ENCODE measurements at places on chromosomes 2 and 18.

DNA sequence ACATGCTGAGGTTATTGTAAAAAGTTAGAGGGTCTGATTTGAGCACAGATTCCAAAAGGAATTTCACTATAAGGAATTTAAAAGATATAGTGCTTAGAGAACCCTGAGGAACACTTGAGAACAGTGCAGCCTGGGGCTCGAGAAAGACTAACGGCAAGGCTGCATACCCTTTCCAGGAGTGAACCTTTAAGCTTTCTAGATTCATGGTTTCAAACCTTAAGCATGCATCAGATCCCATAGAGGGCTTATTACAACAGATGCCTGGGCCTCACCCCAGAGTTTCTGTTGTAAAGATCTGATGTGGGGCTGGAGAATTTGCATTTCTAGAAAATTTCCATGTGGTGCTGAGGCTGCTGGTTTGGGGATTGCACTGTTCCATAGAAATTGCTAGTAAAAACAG lies 90.5 kb upstream of the IL1R2 start:
- no peak for DNase-seq

GRCh38 chr2:169285531-169286235 lies 76.7 kb downstream of the LRP2 start:
- DNase-seq, result no peak

DNA sequence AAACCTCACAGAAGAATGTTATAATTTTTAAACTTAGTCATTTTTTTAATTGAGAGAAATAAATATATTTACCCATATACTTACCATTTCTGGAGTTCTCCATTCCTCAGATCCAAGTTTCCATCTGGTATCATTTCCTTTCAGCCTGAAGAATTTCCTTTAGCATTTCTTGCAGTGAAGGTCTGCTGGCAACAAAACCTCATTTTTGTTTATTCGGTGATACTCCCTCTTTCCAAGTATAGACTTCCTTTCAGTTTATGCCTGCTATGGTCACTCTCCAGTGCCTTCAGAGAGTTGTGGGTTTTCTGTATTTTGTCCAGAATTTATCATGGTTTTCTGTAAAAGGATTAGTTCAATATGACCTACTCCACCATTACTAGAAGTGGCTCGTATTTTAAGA lies 17.0 kb downstream of the WDPCP start:
- no peak for DNase-seq

GRCh38 chr2:133316557-133316956 lies 251.7 kb downstream of the NCKAP5 start:
- no peak for DNase-seq

GRCh38 chr18:78293940-78294541 lies 685.6 kb upstream of the SALL3 start:
- no peak for DNase-seq

GRCh38 chr2:229586012-229586411 lies 128.3 kb downstream of the DNER start:
- no peak for DNase-seq

DNA sequence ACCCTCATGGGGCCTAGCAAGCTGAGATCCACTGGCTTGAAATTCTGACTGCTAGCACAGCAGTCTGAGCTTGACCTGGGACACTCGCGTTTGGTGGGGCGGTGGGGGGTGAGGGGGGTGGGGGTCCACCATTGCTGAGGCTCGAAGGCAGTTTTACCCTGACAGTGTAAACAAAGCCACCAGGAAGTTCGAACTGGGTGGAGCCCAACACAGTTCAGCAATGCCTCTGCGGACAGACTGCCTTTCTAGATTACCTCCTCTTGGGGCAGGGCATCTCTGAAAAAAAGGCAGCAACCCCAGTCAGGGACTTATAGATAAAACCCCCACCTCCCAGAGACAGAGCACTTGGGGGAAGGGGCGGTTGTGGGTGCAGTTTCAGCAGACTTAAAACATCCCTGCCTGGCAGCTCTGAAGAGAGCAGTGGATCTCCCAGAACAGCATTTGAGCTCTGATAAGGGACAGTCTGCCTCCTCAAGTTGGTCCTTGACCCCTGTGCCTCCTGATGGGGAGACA lies 149.7 kb upstream of the TANK start:
- no peak for DNase-seq

DNA sequence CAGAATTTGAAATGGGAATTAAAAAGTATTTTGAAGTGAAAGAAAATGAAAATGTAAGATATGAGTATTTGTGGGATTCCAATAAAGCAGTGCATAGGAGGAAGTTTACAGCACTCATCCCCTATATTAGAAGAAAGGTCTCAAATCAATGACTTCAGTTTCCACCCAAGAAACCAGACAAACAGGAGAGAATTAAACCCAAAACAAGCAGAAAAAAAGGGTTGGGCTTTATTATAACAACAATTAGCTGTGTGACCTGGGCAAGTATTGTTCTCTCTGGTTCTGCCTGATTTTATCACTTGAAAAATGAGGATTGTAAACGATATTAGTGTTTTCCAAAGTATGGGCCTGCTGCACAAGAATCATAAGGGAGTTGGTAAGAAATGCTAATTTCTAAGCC lies 18.3 kb upstream of the LYPD6 start:
- DNase-seq, result no peak

DNA sequence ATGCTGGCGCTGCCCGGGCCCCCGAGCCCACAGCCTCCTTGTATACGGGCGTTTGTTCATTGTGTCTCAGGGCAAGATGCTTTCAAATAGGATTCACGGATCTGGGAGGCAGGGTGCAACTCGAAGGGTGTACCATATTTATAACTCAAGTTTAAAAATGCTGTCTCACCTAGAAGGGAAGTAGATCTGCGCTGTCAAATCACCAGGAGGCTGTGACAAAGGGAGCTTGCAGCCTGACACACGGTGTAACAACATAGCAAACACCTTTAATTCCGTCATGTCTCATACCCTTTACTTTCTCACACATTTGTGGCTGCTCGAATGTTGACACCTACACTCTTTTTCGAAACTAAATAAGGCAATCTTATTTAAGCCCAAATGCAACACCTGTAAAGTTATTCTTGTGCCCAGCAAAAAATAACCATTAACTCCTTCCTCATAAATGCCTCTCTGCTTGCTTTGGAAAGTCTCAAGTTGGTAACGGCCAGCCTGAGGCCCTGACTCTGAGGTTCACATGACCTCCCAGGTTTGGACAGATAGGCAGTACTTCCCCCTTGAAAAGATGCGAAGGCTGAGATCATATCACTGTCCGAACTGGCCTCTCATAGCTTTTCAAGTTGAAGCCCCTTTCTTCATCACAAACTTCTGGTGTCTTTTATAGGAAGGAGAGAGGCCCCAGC lies 11.6 kb downstream of the ZEB2 start:
- DNase-seq, result no peak

GRCh38 chr2:25256488-25256875 lies 85.2 kb downstream of the DNMT3A start:
- DNase-seq, result no peak

DNA sequence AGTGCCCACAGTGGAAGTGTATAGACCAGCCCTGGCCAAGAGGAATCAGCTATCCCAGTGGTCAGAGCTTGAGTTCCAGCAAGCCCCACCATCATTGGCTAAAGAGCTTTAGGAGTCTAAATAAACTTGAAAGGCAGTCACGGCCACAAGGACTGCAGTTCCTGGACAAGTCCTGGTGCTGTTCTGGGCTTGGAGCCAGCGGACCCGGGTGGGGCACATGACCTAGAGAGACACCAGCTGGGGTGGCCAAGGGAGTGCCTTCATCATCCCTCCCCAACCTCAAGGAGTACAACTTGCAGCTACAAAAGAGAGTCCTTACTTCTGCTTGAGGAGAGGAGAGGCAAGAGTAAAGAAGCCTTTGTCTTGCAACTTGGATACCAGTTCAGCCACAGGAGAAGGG lies 439.8 kb upstream of the TMEFF2 start:
- DNase-seq, result no peak

GRCh38 chr2:239401881-239402233 lies 1.0 kb upstream of the HDAC4 start:
- no peak for DNase-seq
